ENCODE measurements at places on chromosomes 2 and 18.

DNA sequence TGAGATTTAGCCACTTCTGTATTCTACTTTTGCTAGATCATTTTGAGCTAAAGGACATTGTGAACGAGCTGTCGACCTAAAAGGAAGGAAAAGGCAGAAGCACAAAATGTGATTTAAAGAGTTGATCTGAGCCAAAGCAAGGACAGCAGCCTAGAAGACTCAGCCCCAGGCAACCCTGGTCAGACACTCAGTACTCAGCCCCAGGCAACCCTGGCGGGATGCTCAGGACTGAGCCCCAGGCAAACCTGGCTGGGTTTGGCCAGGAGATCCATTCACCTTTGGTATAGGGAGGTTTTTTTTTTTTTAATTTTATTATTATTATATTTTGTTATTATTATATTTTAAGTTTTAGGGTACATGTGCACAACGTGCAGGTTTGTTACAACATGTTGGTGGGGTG is 34.3 kb upstream of the PXDN start:
- DNase-seq, result no peak

- DNase-seq, result no peak
Observed at GRCh38 chr18:50000227-50000626, 186.9 kb upstream of the ACAA2 start.

DNA sequence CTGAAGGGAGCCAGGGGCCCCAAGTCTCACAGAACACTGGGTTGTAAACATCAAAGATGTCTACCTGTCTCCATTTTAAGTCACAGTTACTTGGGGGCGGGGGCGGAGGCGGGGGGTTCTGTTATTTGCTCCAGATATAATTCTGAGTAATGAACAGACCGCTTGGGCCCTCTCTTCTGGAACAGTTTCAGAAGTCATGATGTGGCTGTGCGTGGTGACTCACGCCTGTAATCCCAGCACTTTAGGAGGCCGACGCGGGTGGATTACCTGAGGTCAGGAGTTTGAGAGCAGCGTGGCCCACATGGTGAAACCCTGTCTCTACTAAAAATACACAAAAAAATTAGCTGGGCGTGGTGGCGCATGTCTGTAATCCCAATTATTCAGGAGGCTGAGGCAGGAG is 157.9 kb upstream of the APCDD1 start:
- DNase-seq, result no peak

GRCh38 chr2:152584301-152584700 is 133.0 kb downstream of the PRPF40A start:
- no peak for DNase-seq

- DNase-seq, result no peak
Observed at GRCh38 chr2:138600732-138601457, 99.3 kb downstream of the SPOPL start.

- DNase-seq, result no peak
Observed at GRCh38 chr2:235077046-235077445, 125.2 kb downstream of the SH3BP4 start.

- DNase-seq, result no peak
Observed at GRCh38 chr2:62407401-62407800, 98.6 kb downstream of the TMEM17 start.

DNA sequence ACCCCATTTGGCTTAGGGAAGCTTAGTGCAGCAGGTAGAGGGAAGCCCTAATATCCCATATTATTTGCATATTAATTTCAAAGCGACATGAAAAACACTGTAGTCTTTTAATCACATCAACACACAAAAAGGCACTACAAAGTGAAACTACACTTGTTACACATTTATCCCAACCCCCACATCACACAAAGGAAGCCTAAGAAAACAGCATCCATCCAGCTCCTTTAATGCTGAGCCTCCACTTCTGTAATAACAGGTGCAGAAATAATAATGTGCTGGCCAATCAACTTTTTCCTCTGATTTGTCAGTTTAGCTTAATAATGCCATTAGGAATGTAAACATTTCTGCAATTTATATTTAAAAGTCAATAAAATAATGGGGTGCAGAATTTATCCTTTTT is 274.0 kb downstream of the TCF4 start:
- DNase-seq, result no peak

DNA sequence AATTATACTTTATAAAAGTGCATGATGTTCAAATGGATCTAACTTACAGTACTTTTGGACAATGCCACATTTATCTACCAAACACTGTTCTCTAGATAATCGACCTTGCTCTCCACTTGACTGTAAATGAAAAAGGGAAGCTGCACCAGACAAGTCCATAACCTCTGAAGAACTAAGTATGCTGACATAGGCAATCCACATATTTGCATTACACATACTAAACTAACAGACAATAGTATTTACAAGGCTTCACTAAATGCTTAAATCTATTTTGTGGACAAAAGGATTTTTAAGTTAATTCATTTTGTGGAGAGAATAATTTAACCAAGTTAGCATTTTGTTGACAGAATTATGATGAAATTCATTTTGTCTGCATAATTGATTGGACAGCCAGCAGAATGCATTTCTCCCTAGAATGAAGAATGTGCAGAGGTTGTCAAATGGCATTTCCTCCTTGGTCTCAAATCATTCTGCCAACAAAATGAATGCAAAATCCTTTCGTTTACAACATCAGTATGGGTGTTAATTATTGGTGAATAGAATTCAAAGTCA is 520.9 kb downstream of the CPS1 start:
- no peak for DNase-seq

GRCh38 chr2:189409131-189409530 is 32.1 kb upstream of the WDR75 start:
- no peak for DNase-seq

DNA sequence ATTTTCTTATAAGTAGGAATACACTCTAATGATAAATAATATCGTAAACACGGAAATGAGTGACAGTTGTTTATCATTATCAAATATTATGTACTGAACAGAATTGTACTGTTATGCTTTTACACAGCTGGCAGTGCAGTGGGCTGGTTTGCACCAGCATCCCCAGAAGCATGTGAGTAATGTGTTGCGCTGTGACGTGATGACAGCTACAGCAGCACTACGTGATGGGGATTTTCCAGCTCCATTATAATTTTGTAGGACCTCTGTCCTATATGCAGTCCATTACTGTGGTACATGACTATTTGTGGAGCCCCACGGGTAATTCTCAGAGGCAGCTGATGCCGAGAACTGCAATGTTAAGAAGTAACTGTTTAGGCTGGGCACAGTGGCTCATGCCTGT is 77.3 kb upstream of the ATG16L1 start:
- no peak for DNase-seq

GRCh38 chr2:198715302-198715835 is 742.4 kb downstream of the SATB2 start:
- no peak for DNase-seq
